Activated naive CD8-positive, alpha-beta T cell treated with anti-CD3 and anti-CD28 coated beads for 36 hours (primary cell): ENCODE measurements at places on chromosomes 1 and 21. TPM values are rescaled to one million over a fixed set of nuclear protein-coding genes. Genes with fewer than 3 reads are reported as not detected.

The NR1I3 gene
- total RNA-seq, result not detected

The TRAF3IP3 gene
- 204 TPM for total RNA-seq

The ATP6V1G3 gene
- total RNA-seq, result not detected

The ZBTB8A gene
- total RNA-seq, result 0.21 TPM

The MSH4 gene
- total RNA-seq, result 0.22 TPM

The CFAP57 gene
- total RNA-seq, result 0.32 TPM

The ADGRL2 gene
- total RNA-seq, result not detected

The OR6K6 gene
- total RNA-seq, result not detected

The PDZK1 gene
- not detected for total RNA-seq

The KLF18 gene
- total RNA-seq, result not detected

The OPRD1 gene
- total RNA-seq, result 0.02 TPM

The UBL4B gene
- total RNA-seq, result not detected

The TMEM52 gene
- total RNA-seq, result 2.4 TPM

The TNFAIP8L2 gene
- total RNA-seq, result 22.3 TPM

The EXTL1 gene
- not detected for total RNA-seq
